ENCODE measurements at places on chromosomes 6 and 20. TPM values are rescaled to one million over a fixed set of nuclear protein-coding genes. Genes with fewer than 3 reads are reported as not detected.

- peaks cover 7% of the 10 kb centered on the region for H3K4me1 ChIP-seq
- no peak overlapping the region for H3K4me3 ChIP-seq
- no peaks in the 10 kb centered on the region for H3K36me3 ChIP-seq
- no peaks in the 10 kb centered on the region for H3K27me3 ChIP-seq
Observed at GRCh38 chr6:107646176-107646575, 156.3 kb downstream of the SOBP start.

DNA sequence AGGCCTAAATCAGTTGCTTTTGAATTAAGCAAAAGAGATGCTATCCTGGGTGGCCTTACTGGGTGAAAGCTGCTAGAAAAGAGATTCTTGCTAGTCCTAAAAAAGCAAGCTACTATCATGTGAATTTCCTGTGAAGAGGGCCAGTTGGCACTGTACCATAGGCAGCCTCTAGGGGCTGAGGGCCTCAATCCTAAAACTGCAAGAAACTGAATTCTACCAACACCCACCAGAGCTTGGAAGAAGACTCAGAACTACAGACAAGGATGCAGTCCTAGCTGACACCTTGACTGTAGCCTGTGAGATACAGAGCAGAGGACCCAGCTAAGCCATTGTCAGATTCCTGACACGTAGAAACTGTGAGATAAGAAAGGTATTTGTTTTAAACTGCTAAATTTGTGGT, 24.5 kb downstream of the CLIC5 start:
- no peaks in the 10 kb centered on the region for H3K36me3 ChIP-seq
- no peak overlapping the region for H3K27ac ChIP-seq
- DNase-seq = no peak
- H3K4me3 ChIP-seq = no peak overlapping the region
- no peaks in the 10 kb centered on the region for H3K27me3 ChIP-seq
- no peaks in the 10 kb centered on the region for H3K4me1 ChIP-seq

- H3K4me1 ChIP-seq = peaks cover 24% of the 10 kb centered on the region
- no peak for DNase-seq
- H3K27me3 ChIP-seq = peaks cover 12% of the 10 kb centered on the region
- H3K4me3 ChIP-seq = no peak overlapping the region
- H3K36me3 ChIP-seq = no peaks in the 10 kb centered on the region
- peak overlapping the region; percentile 37 for H3K27ac ChIP-seq
Observed at GRCh38 chr20:3686421-3686820, 4.6 kb upstream of the ADAM33 start.

- H3K27me3 ChIP-seq = no peaks in the 10 kb centered on the region
- H3K36me3 ChIP-seq = no peaks in the 10 kb centered on the region
- H3K4me1 ChIP-seq = no peaks in the 10 kb centered on the region
- no peak overlapping the region for H3K27ac ChIP-seq
- H3K4me3 ChIP-seq = no peak overlapping the region
- no peak for DNase-seq
Observed at GRCh38 chr20:37438464-37439222, 82.4 kb upstream of the NNAT start.

DNA sequence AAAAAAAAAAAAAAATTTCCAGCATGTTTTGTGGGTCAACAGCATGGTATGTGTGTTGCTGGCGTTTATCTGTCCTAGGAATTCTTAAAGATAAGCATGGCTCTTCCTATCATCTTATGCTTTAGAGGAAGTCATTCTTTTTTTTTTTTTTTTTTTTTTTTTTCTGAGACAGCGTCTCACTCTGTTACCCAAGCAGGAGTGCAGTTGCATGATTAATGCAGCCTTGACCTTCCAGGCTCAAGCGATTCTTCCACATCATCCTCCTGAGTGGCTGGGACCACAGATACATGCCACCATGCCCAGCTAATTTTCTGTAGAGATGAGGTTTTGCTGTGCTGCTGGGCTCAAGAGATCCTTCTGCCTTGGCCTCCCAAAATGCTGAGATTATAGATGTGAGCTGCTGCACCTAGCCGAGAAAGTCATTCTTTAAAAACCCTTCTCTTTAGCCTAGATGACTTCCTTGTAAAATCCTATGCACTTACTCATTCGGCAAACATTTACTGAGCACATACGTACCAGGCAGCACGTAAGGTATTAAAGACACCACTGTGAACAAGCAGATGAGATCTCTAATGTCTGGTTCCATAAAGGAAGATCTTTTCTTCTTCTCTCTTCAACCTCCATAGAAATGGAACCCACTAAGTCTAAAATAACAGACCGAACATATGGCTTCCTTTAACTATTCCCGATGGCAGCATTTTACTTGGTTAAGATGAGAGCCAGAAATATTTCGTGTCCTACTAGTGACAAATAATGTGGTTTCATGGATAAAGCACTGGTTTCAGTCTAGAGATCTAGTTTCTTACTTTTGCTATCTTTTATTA, 122.4 kb downstream of the RIN2 start:
- peaks cover 23% of the 10 kb centered on the region for H3K4me1 ChIP-seq
- no peak overlapping the region for H3K4me3 ChIP-seq
- H3K27me3 ChIP-seq = no peaks in the 10 kb centered on the region
- no peak overlapping the region for H3K27ac ChIP-seq
- DNase-seq = no peak
- no peaks in the 10 kb centered on the region for H3K36me3 ChIP-seq

GRCh38 chr20:45857882-45858216, 435 bp downstream of the ZSWIM3 start:
- peaks cover 8% of the 10 kb centered on the region for H3K36me3 ChIP-seq
- H3K27ac ChIP-seq = peak overlapping the region; percentile 52
- H3K4me3 ChIP-seq = peak overlapping the region; percentile 79
- no peak for DNase-seq
- no peaks in the 10 kb centered on the region for H3K27me3 ChIP-seq

DNA sequence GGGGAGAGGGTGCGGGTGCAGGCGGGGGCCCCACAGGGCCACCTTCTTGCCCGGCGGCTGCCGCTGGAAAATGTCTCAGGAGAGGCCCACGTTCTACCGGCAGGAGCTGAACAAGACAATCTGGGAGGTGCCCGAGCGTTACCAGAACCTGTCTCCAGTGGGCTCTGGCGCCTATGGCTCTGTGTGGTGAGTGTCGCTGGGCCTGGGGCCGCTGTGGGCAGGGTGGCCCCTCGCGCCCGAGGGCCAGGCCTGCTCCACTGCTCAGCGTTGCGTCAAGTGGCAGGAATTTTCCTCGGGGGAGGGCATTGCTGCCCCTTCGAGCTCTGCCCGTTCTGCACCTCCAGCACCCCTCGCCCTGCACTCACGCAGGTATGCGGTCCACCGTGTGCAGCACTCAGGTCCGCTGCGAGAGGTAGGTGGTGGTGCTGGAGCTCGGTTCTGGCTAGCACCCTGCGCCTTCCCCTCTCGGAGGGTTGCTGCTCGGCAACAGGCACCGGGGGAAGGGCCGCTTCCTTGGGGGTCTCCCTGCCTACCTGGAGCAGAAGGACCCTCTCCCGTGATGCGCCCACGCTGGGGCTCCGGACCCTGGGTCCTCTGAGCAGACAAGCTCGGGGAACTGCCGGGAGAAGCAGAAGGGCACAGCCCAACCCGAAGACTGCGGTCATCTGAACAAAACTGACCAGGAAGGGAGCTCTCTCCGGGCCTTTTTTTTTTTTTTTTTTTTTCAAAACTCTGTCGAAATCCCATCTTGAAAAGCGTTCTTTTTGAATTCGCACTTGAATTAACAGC, 674 bp downstream of the MAPK14 start:
- H3K27me3 ChIP-seq = peaks cover 8% of the 10 kb centered on the region
- H3K4me1 ChIP-seq = peaks cover 44% of the 10 kb centered on the region
- no peak for DNase-seq

- H3K36me3 ChIP-seq = peaks cover 31% of the 10 kb centered on the region
- no peak overlapping the region for H3K27ac ChIP-seq
- H3K4me3 ChIP-seq = no peak overlapping the region
- H3K4me1 ChIP-seq = peaks cover 16% of the 10 kb centered on the region
- no peak for DNase-seq
Observed at GRCh38 chr20:47667531-47668312, 117.6 kb downstream of the SULF2 start.

DNA sequence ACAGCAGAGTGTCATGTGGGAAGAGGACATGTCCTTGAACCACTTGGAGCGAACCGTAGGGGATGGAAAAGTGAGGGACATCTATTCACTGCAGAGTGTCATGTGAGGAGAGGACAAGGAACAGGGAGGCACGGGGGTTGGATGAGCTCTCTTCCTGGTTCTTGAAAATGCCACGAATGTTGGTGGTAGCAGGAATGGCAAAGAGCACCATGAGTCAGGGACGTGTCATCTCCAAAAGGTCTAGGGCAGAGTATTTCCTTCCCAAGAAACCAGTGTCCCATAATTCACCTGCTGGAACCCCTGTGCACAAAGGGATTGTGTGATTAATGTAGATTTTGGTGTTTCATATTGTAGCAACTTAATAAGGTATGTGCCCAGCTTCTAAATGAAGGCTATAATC, 136.8 kb downstream of the BFSP1 start:
- H3K27me3 ChIP-seq = no peaks in the 10 kb centered on the region
- H3K4me3 ChIP-seq = no peak overlapping the region
- H3K36me3 ChIP-seq = no peaks in the 10 kb centered on the region
- H3K4me1 ChIP-seq = no peaks in the 10 kb centered on the region
- no peak overlapping the region for H3K27ac ChIP-seq

- no peak overlapping the region for H3K27ac ChIP-seq
- H3K36me3 ChIP-seq = no peaks in the 10 kb centered on the region
- no peak for DNase-seq
- no peaks in the 10 kb centered on the region for H3K4me1 ChIP-seq
- H3K27me3 ChIP-seq = peaks cover 2% of the 10 kb centered on the region
Observed at GRCh38 chr6:10465629-10466499, 51.0 kb upstream of the TFAP2A start.

DNA sequence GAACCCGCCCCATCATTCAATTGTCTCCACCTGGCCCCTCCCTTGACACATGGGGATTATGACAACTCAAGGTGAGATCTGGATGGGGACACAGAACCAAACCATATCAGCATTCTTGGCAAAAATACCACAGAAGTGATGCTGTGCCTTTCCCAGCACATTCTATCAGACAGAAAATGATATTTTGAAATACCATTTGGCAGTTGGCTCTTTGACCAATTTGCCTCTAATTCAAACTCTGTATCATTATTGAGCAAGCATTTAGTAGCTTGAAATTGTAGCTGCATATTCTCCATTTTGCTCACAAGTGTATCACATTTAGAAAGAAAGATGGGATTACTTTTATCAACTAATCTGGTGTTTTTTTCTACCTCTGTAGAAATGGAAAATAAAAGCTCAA, 64.0 kb downstream of the PLCB1 start:
- no peak for DNase-seq
- no peak overlapping the region for H3K27ac ChIP-seq
- no peaks in the 10 kb centered on the region for H3K36me3 ChIP-seq
- no peak overlapping the region for H3K4me3 ChIP-seq

- DNase-seq = no peak
- no peak overlapping the region for H3K4me3 ChIP-seq
- no peak overlapping the region for H3K27ac ChIP-seq
- H3K4me1 ChIP-seq = no peaks in the 10 kb centered on the region
- no peaks in the 10 kb centered on the region for H3K27me3 ChIP-seq
Observed at GRCh38 chr6:83696674-83697073, 12.2 kb downstream of the SNAP91 start.

DNA sequence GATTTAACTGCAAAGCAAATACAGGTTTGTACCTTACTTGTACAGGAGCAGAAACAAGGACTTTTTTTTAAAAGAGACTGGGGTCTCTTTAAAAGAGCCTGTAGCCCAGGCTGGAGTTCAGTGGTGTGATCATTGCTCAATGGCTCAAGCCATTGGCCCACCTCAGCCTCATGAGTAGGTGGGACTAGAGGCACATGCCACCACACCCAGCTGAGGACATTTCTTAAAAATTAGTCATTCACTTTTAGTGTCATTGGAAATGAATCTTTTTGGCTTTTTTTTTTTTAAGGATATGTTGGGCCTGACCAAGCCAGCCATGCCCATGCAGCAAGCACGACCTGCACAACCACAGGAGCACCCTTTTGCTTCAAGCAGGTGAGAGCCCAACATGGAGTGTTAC, 16.9 kb downstream of the SEC23B start:
- no peaks in the 10 kb centered on the region for H3K27me3 ChIP-seq

DNA sequence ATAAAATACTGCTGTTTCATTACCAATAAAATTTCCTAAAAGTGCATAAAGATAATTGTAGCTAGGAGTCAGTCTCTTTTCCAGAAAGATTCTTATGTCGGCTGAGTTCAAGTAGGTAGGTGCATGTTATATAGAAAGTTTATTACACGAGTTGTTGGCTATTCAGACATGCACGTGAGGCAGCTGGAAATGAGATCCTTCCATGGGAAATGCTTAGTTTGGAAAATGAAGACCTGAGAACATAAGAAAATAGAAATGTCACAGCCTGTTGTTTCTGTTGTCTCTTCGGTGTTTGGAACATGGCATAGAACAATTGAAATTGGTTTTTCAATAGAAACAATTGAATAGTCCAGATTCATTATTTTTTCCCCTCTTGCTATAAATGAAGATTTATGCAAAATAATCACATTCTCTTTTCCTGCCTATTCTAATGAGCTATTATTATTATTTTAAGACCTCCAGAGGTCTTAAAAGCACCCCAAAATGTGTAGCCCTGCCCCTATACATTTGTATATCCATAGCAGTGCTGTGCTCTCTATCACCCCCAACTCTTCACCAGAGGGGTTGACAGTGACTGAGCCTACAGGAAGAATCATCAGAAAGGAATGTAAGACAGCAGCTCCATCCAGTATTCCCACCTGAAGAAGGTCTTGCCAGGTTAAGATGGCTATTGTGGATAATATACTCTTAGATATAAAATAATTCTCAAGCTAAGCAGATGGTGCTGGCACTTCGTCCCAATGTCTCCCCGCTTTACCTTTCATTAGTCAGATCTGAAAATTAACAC, 82.2 kb downstream of the ZDHHC14 start:
- no peaks in the 10 kb centered on the region for H3K36me3 ChIP-seq
- no peak for DNase-seq
- no peak overlapping the region for H3K27ac ChIP-seq
- H3K27me3 ChIP-seq = no peaks in the 10 kb centered on the region
- no peaks in the 10 kb centered on the region for H3K4me1 ChIP-seq
- H3K4me3 ChIP-seq = no peak overlapping the region

Gene C4A
- total RNA-seq = 6.0 TPM

Gene PRSS16
- total RNA-seq = 15.3 TPM

Gene NMBR
- not detected for total RNA-seq

Gene ANKRD66
- not detected for total RNA-seq

Gene TMX4
- 19.8 TPM for total RNA-seq

Gene WFDC5
- total RNA-seq = 321 TPM

Gene SIRPB2
- 1.2 TPM for total RNA-seq

Gene MCHR2
- total RNA-seq = not detected

Gene SLC2A10
- total RNA-seq = 5.9 TPM
